ENCODE measurements at places on chromosomes 16 and 17.

- DNase-seq = no peak
Measured at GRCh38 chr17:49487183-49487582, 7.9 kb upstream of the NGFR start.

GRCh38 chr17:5883775-5884665 lies 186.2 kb upstream of the WSCD1 start:
- DNase-seq = no peak

GRCh38 chr16:17155485-17155884 lies 315.3 kb downstream of the XYLT1 start:
- no peak for DNase-seq

DNA sequence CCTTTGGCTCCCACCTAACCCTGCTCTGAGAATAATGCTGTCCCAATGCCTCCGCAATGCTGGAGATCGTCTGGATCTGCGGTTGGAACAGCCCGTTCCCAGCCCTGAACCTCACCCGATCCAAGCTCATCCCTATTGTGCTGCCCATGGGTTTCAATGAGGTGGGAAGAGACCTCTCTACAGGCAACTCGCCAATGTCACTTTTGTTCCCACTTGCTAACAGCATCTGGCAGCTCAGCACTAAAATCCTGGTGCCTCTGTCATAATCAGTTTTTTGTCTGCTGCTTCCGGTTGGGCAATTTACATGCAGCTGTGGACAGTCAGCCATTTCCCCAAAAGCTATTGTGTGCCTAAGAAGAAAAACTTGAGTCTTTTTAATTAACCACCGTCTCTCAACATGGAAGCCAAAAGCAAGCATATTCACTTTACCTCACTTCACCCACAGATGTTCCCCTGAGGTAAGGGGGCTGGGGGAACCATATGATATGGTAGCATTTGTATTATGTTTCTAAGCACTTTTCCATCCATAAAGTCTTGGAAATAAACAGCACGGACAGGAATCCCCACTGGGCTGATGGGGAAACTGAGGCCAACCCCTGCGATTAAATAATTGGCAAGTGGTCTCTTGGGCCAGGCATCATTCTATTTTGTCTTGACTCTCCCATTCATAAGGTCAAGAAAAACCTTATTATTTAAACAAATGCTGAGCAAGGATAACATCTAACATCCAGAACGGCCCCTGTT lies 159.2 kb upstream of the CDH5 start:
- DNase-seq = no peak

DNA sequence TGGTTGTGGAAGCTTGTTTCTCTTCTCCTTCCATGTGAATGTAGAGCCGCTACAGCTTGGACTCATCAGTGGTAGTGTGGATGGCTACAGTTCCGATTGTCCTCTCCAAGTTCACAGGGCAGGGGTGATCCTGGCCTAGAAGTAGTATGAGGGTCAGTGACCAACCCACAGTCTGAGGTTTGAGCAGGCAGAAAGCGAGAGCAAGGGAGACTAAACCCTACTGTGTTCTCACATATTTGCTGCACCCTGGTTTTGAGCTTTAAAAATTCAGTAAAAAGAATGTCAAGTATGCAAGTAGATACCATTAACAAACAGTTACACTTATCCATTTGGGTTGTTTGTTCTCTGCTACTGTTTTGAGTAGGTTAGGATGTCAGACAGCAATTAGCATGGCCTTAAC lies 148.9 kb downstream of the MRTFB start:
- DNase-seq = no peak

DNA sequence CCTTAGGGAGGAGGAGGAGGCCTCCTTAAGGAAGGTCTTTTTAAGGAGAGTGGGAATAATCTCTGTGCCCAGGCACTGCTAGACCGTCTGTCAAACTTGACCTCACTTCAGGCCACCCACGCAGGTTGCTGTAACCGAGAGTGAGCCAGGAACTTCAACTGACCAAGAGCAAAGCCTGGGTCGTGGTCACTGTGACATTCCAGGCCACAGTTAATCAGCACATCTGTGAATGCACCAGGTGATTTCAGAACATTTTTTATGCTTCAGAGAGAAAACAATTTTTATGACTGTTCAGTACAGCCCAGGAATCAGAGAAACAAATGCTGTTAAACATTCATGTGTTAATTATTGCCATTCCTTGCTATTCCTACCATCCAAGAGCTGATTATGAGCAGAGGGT lies 226.6 kb upstream of the ASIC2 start:
- DNase-seq = no peak

GRCh38 chr16:56414366-56414765 lies 11.0 kb downstream of the AMFR start:
- DNase-seq = no peak

GRCh38 chr17:46193151-46193625 lies at the start of gene KANSL1:
Gene KANSL1 (minus strand): TSS chr17:46193429. CDS start chr17:46172143, 21,286 bp downstream.
- peak; percentile 98 for DNase-seq

DNA sequence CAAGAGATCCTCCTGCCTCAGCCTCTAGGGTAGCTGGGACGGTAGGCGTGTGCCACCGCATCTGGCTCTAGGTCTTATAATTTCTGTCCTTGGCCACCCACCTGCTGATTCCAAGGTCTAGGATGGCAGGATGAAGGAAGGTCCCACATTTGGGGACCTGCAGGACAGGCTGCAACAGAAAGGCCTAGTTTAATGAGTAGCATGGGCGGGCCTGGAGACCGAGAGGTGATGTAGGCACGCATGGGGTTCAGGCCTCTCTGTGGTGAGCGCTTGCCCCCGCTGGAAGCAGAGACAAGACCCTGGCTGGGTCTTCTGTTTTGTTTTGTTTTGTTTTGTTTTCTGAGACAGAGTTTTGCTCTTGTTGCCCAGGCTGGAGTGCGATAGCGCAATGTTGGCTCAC lies 33.7 kb downstream of the TMEM235 start:
- no peak for DNase-seq

DNA sequence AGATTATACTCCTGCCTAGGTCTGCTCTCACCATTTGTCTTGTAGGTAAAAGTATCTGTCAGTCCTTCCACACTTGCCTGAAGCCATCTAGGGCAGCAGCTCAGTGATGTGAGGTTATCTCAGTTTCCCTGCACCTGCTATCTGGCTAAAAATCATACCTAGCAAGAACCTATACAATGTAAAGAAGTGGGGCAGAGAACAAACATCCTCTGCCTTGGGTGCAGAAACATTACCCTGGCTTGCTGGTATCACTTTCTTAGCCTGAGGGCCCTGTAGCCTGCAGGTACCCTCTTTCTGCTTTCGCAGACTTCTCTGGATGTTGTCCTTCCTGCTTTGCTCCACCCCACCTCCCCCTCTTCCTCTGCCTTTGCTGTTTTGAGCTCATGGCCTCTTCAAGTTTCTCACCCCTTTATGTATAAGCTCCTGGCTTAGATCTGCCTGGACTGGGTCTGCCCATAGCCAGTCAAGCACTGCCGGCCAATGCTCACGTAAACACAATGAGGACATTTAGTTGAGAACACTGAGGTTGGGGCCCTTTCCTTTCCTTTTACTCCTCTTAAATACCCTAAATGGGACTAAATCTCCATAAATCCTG lies 8.7 kb upstream of the SDK2 start:
- DNase-seq = no peak

DNA sequence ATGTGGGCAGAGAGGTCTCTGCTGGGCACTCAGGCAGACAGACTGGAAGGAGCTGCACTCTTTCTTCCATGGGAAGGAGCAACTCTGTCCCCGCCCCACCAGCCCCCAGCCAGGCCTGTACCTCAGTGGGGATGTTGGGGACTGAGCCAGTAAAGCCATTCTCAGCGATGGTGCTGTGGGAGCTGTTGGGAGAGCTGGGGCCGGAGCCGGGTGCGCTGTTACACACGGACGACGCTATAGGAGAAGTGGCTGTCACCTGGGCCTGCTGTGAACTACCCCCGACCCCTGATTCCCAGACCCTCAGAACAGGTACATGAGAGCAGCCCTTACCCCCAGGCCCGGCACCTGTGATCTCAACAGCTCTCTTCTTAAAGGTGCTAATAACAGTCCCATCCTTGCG lies 21.5 kb downstream of the G6PC3 start:
- no peak for DNase-seq

DNA sequence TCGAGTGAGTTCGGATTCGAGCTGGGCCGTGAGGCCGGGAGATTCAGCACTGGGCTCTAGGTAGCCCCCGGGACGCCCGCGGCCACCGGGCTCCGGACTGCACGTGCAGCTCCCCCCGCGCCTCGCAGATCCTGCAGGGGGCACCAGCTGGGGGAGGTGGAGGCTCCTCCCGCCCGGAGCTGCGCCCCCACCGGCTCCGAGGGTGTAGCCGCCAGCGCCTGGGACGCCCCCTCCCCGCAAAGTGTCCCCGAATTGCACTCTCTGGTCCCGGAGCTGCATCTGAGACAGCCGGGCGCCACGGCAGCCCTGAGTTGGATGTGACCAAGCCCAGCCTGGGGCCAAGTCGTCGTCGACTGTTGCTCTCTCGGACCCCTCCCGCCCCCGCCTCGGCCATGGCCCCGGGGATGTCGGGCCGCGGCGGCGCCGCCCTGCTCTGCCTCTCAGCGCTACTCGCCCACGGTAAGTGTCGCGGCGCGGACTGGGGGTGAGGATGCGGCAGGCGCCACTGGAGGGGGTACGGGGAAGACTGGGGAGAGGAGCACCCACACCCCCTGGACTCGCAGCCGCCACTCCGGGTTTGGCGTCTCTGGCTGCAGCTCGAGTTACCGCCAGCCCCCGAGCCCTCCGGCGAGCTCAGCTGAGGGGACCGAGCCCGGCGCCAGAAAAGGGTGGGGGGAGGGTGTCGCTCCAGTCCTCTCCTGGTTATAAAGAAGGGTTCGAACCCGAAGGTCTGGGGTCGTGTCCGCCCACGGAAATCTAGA lies 1.5 kb downstream of the TMEM132E start:
- no peak for DNase-seq

DNA sequence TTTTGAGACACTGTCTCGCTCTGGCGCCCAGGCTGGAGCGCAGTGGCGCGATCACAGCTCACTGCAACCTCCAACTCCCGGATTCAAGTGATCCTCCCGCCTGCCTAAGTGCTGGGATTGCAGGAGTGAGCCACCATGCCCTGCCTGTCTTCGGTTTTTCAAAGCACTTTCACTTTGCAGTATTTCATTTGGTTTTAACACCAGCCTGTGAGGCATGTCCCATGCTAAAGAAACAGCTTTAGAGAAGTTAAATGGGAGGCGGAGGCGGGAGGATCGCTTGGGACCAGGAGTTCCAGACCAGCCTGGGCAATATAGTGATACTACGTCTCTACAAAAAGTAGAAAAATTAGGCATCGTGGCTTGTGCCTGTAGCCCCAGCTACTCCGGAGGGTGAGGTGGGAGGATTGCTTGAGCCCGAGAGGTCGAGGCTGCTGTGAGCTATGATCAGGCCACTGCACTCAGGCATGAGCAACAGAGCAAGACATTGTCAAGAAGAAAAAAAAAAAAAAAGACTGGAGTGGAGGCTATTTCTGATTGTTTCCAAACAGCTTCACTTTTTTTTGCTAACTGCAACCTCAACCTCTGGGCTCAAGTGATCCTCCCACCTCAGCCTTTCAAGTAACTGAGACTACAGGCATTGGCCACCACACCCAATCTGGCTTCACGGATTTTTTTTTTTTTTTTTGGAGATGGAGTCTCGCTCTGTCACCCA lies 1.3 kb downstream of the METTL23 start:
- no peak for DNase-seq

Measured in NCI-H526 treated with DMSO at 0.1 percent for 48 hours (cell line).